Anterior cingulate cortex (tissue), 58 donors: ENCODE measurements at places on chromosomes 4 and X.

GRCh38 chr4:169164669-169165415 lies 105.9 kb downstream of the SH3RF1 start:
- no peak for DNase-seq

GRCh38 chr4:47642985-47643760 lies 158.1 kb downstream of the ATP10D start:
- no peak for DNase-seq

- DNase-seq: no peak
Observed at GRCh38 chr4:177419434-177419833, 22.8 kb downstream of the AGA start.

- no peak for DNase-seq
Observed at GRCh38 chr4:119624356-119624755, 4.2 kb downstream of the PDE5A start.

- DNase-seq: no peak
Observed at GRCh38 chrX:121831601-121832000, 784.2 kb downstream of the GLUD2 start.

DNA sequence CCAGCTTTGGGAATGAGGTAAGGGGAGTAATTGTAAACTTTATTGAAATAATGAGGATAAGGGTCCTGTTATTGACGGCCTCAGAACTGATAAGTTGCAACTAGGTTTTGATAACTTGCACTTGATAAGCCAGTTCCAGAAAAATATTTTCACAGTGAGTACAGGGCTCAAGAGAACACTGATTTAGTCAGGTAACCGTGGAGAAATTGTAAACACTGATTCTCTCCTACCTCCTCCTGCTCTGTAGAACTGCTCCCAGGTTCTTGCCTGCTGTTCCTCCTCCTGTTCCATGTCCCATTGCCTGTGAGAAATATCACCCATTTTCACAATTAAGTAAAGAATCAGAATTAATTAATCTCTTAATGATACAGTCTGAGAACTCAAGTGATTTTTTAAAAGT lies 55.0 kb upstream of the CXXC4 start:
- no peak for DNase-seq

DNA sequence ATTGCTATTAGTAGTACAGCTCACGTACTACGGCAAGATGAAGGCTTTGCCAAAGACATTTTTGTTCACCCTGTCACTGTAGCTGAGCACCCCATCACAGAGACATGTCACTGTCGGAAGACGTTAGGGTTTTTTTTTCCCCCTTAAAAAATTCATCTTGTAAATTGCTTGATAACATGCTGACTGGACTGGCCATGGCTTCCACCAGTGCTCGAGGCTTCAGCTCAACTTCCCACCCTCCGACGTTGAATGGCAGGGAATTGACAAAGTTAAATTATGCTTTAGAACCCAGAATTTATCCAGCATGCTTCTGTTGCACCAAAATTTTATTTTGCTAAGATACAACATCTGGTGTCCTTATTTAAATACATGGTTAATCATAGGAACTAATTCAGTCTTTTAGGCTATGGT lies 707 bp upstream of the OTUD4 start:
- DNase-seq: no peak

DNA sequence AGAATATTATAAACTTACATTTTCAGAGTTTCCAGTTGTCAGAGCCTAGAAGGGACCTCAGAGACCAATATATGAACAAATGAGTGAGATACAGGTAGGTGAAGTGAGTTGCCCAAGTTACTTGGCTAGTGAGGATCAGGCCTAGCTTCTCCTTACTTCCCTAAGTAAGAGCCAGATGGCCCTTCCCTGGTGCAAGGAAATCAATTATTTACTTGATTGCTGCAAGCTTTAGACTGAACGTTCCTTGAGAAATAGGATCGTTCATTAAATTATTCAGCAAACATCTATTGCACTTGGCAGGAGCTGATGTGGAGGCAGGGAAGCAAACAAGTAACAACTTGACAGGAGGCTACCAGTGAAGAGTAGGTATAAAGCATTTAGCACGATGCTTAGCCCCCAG lies 117.8 kb downstream of the EFHC2 start:
- DNase-seq: no peak

GRCh38 chr4:184843984-184844554 lies 18.3 kb upstream of the ACSL1 start:
- DNase-seq: no peak

- no peak for DNase-seq
Observed at GRCh38 chr4:931194-931959, 739 bp downstream of the GAK start.

DNA sequence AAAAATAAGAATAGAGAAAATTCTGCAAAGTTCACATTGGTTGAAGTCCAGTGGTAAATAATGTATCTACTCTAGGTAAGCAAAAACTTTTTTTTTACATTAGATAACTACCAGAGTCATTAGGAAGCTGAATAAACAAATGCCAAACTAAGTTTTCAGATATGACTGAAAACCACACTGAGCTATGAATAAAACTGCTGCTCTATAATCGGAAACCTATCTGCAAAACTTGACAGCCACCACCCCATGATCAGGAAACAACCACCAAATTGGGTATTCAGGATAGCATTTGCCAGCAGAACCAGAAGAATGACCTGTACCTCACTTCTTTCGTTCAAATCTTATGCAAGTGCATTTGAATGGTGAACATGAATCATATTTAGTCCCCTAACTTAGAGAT lies 173.0 kb upstream of the TET2 start:
- no peak for DNase-seq

DNA sequence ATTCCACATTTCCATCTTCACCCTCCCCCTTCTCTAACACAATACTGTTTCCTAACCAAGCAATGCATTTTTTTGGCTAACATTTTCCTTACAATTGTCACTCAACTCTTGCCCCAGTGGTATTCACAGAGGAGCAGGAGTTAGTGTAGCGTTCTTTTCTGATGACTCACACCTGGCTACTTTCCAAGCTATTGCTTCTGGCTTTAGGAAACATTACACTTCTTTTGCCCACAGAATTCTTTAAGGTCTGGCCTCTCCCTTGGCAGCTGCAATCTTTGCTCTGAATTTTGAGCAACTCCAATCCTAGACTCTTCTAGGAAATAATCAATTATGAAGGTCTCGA lies 27.5 kb upstream of the PDGFC start:
- no peak for DNase-seq

DNA sequence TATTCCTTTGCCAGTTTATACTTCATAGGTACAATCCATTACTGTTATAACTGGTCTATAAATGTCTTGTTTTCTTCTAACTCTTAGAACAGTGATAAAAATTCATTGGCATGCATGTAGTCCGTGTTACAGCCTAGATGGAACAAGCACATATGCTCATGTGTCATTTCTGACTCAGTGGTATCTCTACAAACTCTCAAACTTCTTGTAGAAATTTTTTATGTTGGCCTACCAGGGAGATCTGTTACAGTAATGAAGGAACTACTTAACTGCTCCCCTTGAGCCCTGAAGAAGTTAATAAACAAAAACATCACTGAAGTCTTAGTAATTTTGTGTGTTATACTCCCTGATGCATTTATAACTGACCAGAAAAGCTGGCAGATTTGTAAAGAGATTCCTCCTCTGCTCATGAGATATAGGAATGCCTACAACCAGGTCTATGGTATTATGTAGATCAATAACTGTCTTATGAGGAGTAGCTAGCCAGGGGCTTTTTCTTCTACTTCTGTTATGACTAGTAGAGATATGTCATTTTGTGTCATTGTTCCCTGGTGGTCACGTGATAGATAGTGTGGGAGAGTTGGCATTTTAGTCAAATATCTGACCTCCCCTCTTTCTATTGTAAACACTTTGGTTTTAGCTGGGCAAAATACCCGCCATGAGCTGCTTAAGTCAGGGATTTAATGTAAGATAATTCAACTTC lies 53.7 kb upstream of the FAAH2 start:
- DNase-seq: no peak

DNA sequence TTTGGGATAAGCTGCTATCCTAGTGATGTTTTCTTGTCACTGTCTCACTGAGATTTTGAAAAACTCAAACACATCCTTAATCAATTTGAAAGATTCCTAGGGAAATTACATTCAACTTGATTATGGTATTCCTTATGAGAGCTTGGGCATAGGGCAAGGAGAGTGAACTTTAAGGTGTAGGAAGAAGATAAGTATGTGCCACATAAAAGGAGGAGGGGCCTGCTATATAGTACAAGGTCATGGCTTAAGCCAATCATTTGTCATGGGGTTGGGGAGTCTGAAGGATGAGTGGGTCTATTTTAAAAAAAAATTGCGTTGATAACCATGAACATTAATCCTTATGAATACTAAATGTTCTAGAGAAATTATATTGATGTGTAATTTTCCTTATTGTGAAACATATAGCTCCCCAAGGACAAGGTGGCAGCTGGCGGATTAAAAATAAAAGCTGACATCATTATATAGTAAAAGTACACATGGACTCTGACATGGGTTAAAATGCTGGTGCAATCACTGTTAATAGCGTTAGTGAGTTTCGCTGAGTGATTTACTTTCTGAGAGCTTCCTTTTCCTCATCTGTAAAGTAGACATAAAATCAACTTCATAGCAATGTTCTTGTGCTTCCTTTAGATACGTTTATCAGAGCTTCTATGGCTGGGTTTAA lies 17.4 kb downstream of the GALNT7 start:
- DNase-seq: no peak
